Foreskin keratinocyte (primary cell): ENCODE measurements at places on chromosomes 1 and 21.

DNA sequence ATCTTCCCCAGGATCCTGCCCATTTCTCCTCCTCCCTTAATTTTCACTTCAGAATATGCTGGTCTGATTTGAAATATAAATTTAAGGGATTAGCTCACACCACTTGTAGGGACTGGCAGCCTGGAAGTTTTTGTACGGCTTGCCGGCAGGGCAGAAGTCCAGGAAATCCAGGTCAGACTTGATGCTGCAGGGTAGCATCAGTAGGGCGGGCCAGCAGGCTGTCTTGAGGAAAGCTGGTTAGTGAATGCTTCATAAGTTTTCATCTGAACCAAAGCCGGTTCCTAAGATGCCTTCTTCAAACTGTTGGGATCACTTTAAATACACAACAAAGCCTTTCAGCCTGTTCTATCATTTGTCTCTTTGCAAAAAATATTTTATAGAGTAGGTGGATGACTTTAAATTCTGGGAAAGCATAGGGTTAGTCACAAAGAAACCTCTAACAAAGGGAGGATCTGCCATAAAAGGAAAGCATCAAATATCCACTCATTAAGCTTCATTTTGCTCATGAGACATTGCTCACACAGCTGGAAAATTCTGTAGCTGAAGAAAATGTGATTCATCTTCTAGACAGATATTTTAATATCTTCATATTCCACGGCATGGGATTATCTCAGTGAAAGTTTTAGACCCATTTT lies 90.7 kb upstream of the GFI1 start:
- peak; percentile 54 for DNase-seq

- no peak for DNase-seq
Measured at GRCh38 chr1:165612062-165612461, 19.0 kb upstream of the MGST3 start.

DNA sequence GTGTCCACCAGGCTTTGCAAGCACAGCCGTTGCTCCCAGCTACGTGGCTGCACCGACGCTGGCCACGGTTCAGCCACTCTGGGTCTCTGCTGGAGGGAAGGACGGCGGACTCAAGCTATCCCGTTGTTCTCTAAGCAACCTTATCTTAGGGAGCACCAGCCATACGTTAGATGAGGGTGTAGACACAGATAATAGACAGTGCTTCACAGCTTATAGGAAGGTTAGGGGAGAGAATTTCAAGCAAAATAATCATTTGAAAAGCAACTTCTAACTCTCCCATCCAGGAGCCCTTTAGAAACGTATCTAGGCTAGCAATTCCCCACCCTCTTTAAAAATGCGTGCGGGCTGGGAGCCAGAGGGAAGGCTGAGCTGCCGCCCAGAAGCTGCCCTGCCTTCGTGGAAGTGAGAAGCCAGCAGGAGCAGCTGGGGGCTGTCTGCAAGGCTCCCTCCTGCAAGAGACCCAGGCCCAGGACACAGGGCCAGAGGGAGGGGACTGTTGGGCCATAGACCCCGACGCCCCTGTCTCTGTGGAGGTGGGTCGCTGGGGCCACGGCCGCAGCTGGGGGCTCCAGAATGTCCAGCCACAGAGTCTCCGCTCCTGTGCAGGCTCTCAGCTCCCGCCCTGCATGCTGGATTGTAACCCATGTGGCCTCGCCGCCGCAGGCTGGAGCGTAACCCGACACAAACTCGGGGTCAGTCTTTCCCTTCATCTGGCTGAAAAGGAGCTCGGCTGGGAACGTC lies 31.2 kb upstream of the COL6A2 start:
- no peak for DNase-seq

DNA sequence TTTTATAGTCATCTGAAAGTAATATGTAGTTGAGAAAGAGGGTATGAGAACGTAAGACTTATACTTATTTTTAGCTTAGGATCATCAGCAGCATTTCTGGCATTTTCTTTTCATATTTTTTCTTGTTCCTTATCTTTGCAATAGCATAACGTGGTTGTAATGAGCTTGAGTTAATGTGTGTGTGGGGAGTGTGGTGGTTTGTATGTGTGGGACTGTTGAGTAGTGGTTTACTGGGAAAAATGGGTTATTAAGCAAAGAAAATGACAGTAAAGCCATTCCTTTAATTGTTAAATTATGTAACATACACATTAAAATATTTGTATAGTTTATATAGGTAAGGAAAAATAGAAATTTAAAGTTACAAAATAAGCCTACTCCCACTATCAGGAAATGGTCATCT lies 15.2 kb downstream of the PIP5K1A start:
- no peak for DNase-seq

GRCh38 chr1:89771991-89772560 lies 48.8 kb upstream of the LRRC8D start:
- no peak for DNase-seq

GRCh38 chr1:220420726-220421125 lies 107.2 kb upstream of the MARK1 start:
- no peak for DNase-seq

DNA sequence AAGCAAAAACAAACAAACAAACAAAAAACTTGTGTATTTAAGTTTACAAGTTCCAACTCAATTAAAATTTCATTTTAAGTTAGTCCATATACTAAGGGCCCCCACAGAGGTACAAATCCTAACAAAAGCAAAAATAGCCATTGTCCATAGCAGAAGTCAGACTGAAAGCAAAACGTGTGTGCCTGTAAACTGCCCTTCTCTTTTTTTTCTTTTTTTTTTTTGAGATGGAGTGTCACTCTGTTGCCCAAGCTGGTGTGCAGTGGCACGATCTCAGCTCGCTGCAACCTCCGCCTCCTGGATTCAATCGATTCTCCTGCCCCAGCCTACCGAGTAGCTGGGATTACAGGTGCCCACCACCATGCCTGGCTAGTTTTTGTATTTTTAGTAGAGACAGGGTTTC lies 11.6 kb upstream of the IFNGR2 start:
- no peak for DNase-seq

DNA sequence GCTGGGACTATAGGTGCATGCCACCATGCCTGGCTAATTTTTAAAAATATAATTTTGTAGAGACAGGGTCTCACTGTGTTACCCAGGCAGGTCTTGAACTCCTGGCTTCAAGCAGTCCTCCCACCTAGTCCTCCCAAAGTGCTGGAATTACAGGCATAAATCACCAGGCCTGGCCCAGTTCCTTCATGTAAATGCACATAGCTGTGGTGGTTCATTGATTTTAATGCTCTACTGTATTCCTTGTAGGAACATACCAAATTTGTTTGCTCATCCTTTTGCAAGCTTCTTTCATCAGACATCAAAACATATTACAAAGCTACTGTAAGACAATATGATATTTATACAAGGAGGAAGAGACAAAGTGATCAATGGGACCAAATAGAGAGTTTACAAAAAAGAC lies 237.5 kb upstream of the ESRRG start:
- peak; percentile 8 for DNase-seq

DNA sequence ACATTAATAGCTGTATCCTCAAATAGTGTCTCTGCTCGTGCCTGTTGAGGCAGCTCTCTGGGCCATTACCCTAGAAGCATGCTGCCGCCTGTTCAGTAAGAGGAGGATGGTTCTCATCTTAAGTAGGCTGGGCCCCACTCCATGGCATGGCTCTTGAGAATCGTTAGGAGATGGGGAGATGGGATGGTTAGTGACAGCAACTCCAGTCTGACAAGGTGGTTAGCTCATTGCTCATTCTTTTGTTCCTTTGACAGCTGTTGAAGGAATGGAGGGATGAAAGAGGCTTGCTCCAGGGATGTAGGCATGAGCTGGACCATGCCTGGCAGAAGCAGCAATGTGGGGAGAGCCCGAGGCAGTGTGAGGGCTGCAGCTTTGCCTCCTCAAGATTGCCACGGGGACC lies 68.2 kb downstream of the MAP10 start:
- DNase-seq, result peak; percentile 46

DNA sequence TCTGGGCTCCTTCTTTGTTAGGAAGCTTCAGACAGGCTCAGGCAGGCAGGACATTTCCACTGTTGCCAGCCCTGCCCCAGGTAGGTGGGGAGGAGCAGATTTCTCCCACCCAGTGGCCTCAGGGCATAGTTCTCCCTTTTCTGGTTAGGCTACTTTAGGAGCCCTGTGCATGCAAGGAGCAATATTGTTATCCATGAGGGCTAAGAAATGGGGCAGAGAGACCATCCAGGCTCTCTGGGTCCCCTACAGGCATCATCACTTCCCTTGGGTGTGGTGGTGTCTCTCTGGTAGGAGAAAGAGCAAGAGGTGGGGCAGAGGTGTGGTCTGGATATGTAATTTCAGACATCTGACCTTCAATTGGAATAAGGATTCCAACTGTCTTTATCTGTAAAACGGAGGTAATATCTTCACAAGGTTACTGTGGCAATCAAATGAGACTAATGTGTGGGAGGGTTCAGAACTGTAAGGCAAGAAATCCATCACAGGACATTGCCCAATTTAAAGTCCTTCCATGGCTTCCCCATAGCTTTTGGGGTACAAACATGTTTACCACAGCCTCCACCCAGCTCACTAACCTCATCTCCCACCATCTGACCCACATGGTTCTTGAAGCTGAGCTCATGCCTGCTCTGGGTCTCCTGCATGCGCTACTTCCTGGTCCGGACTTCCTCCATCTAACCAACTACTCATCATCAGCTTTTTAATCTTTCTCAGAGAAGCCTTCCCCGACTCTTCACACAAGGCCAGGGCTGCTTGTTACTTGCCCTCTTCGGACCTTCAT lies 26.1 kb downstream of the PCAT6 start:
- DNase-seq, result no peak

GRCh38 chr1:234725177-234726132 lies 115.5 kb upstream of the IRF2BP2 start:
- DNase-seq, result no peak

GRCh38 chr1:228105996-228106799 lies 2.9 kb downstream of the MRPL55 start:
- no peak for DNase-seq

- DNase-seq, result no peak
Measured at GRCh38 chr1:68313735-68314134, 81.4 kb upstream of the WLS start.

DNA sequence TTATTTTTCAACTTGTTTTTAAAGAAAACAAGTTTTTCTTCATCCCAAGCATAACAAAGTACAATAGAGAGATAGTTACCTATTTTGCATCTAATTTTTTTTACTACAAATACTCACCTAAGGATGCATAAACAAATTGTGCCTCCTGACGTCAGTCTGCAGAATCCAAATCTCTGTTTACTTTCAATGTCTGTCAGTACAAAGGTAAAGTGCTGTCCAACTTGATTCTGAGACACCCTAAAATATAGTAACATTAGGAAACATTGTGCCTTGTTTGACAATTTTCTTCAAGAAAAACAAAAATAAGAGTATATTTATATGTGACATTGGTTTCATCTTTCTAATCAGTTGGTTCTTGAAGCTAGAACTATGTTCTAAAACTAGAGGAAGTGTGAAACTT lies 103.4 kb downstream of the DENND1B start:
- no peak for DNase-seq

DNA sequence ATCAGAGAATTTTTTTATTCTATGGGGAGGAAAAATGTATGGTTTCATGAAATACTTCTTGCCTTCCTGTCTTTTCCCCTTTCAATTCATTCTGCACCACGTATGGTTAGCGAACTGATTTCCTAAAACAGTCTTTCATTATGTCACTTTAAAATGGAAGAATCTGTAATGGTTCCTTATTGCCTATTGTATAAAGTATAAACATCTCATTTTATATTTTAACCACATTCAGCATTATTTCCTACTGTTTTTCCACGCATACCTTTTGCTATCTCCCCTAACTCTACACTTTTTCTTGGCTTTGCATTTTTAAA lies 232.3 kb upstream of the B3GALT2 start:
- no peak for DNase-seq

GRCh38 chr1:245118806-245119205 lies 36.0 kb upstream of the KIF26B start:
- DNase-seq, result peak; percentile 55

DNA sequence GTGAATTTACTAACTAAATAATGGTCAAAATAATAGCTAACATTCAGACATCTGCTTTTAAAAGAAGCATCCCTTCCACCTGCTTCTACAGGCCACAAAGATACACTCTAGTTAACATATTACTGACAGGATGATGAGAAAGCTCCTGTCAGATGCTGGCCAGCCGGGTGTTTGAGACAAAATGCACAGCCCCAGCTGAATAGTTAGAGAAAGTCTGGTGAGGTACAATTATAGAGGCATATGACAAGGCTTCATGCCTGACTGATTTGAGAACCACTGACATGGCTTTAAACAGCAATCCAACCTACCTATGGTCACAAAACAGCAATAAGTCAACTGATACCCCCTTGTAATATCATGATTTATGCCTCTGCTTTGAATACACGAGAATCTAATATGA lies 137.0 kb downstream of the DENND1B start:
- DNase-seq, result no peak

DNA sequence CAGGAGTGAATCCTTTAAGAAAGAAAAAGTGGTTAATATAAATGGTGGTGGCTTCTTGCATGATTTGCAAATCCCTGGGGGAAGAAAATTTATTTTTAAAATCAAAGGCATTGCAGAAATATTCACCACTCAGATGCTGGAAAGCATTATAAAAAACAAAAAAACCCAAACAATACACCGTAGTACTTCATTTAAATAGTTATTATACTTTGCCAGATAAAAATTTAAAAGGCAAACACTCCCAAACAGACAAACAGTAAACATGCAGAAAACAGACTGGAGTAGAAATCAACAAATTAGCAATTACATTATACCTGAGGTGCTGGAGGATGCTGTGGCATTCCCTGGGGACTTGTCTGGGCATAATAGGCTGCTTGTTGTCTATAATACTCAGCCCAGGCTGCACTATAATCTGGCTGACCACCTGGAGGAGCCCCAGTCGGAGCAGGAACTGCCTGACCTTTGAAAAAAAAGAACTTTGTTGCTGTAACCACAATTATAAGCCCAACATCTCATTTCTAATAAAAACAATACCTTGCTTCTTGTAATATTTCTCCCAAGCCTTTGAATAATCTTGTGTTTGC lies 29.9 kb downstream of the FUBP1 start:
- peak; percentile 14 for DNase-seq
